ENCODE measurements at places on chromosomes 3 and 15. TPM values are rescaled to one million over a fixed set of nuclear protein-coding genes. Genes with fewer than 3 reads are reported as not detected.

The ADAMTS9 gene
- total RNA-seq, result 185 TPM

The UMPS gene
- 18.3 TPM for total RNA-seq

The SCN5A gene
- total RNA-seq, result 2.7 TPM

The RBM15B gene
- total RNA-seq, result 21.5 TPM

The TMEM62 gene
- 24.4 TPM for total RNA-seq

The TF gene
- total RNA-seq, result 40.6 TPM

The ARHGEF26 gene
- total RNA-seq, result 23.9 TPM

The IL17RD gene
- 14.8 TPM for total RNA-seq

The XYLB gene
- total RNA-seq, result 5.3 TPM

The CTSH gene
- total RNA-seq, result 81.6 TPM

The GP5 gene
- 0.09 TPM for total RNA-seq

The EPHB3 gene
- total RNA-seq, result 15.2 TPM

The SLC38A3 gene
- total RNA-seq, result 2.5 TPM

The PHLDB2 gene
- total RNA-seq, result 150 TPM

The SRP14 gene
- total RNA-seq, result 150 TPM

The GPR15 gene
- total RNA-seq, result 0.36 TPM

The LINGO1 gene
- total RNA-seq, result 5.3 TPM

The AMIGO3 gene
- total RNA-seq, result not detected

The CLDN16 gene
- 0.53 TPM for total RNA-seq

The SYNPR gene
- total RNA-seq, result not detected

The PPIP5K1 gene
- 74.8 TPM for total RNA-seq

The FBXW12 gene
- 0.27 TPM for total RNA-seq

The IL16 gene
- 54.0 TPM for total RNA-seq

The ZNF385D gene
- total RNA-seq, result 32.3 TPM

The SERP1 gene
- 72.3 TPM for total RNA-seq

The HHATL gene
- not detected for total RNA-seq

The C15orf62 gene
- 0.49 TPM for total RNA-seq

The NOX5 gene
- 0.45 TPM for total RNA-seq

The CKMT1A gene
- total RNA-seq, result 0.36 TPM
